ENCODE measurements at places on chromosomes 3 and 15. TPM values are rescaled to one million over a fixed set of nuclear protein-coding genes. Genes with fewer than 3 reads are reported as not detected.

Gene TRIM71
- not detected for total RNA-seq

Gene PIF1
- not detected for total RNA-seq

Gene ADIPOQ
- 188 TPM for total RNA-seq

Gene FOXL2
- total RNA-seq = not detected

Gene SATB1
- total RNA-seq = 36.1 TPM

Gene SNTN
- total RNA-seq = 1.0 TPM

Gene TF
- 0.26 TPM for total RNA-seq

Gene CPLX3
- not detected for total RNA-seq

Gene ERICH6
- 0.26 TPM for total RNA-seq

Gene SERINC4
- total RNA-seq = not detected

Gene HDAC11
- 13.8 TPM for total RNA-seq

Gene CCR3
- total RNA-seq = not detected

Gene GNAT1
- not detected for total RNA-seq

Gene PTPN9
- total RNA-seq = 9.9 TPM

Gene B3GNT5
- 5.6 TPM for total RNA-seq

Gene HOMER2
- total RNA-seq = 469 TPM

Gene HYAL1
- 20.4 TPM for total RNA-seq

Gene HTR3E
- total RNA-seq = not detected

Gene RPL29
- total RNA-seq = 792 TPM

Gene SLC15A2
- total RNA-seq = 2.3 TPM

Gene ZNF502
- total RNA-seq = 2.3 TPM

GRCh38 chr3:129576514-129577352 is 29.7 kb downstream of the PLXND1 start:
- DNase-seq = peak; percentile 45

GRCh38 chr15:70762469-70763119 is 764 bp downstream of the UACA start:
- DNase-seq = peak; percentile 53

- no peak for DNase-seq
Observed at GRCh38 chr15:51199541-51199940, 104.8 kb upstream of the TNFAIP8L3 start.

DNA sequence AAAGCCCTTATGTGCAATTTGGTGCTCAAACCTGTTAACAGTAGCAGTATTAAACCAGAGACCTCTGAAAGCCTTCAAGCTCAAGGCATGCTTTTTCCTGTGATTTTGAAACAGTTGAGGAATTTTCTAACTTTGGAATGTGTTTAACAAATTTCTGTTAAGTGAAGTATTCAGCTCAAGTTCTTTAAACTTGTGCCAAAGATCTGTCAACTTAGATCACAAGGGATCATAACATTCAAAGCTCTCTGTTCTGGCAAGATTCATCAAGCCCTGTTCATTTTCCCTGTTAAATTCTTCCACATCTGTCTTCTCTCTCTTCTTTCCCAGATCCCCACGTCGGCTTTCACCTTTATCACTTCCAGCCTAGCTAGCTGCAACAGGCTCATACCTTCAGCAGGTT is 28.8 kb upstream of the RYK start:
- DNase-seq = no peak

DNA sequence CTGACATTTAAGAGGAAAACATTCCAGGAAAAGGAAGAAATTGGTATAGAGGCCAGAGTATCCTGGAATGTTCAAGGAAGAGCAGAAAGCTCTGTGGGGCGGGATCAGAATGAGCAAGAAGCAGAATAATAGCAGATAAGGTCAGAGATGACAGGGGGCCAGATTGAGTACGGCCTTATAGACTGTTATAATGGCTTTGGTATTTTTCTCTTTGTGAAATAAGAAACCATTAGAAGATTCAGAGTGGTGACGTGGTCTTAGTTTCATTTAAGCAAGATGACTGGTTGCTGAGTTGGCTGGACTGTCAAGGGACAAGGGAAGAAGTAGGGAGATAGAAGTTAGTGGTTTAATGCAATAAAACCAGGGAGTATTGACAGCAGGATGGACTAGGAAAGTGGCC is 218.3 kb upstream of the SOX2 start:
- no peak for DNase-seq

DNA sequence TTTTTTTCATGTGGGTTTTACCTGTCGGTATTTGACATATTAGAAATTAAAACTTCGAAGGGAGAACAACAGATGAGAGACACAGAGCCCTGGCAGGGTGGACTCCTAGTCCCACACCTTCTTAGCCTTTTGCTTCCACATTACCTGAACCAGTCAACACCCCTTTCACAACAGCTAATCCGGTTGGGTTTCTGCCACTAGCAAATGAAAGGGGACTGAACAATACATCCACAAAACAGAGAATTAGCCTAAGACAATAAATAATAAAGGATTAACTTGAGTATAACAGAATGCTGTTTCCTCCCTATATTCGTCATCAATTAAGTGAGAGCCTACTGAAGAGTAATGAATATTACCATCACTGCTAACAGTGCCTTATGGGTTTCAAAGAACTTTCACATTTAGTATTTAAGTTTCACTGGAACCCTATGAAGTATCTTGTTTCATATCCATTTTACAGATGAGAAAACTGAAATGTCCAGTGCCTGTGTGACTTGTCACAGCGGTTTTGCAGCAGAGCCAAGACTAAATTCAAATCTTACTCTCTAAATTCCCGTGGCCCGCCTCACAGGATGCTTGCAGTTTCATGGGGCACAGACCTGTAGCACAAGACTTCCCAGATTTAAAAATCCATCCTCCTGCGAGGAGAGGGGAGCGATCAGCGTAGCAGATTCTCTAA is 1.0 kb upstream of the RAB8B start:
- no peak for DNase-seq

- no peak for DNase-seq
Observed at GRCh38 chr3:42694366-42694765, 8.2 kb downstream of the HHATL start.

DNA sequence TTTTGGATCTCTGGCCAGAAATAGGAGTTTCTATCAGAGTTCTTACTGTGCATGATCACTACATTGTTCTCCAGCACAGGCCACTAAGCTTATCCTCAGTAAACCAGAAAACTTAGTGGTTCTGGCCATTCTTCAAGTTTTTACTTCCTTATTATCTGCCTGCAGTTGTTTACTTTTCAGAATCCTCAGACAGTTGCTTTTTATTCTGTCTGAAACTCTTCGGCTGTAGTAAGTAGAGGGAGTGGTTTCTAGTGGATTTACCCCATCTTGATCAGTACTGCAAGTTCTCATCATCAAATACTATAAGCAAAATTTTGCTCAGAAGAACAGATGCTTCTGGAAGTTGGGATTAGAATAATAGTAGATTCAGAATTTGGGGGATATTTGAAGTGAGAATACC is 193.0 kb upstream of the RARB start:
- DNase-seq = no peak

- DNase-seq = no peak
Observed at GRCh38 chr3:89252016-89252415, 144.6 kb downstream of the EPHA3 start.

- DNase-seq = no peak
Observed at GRCh38 chr3:112776000-112776399, 70.7 kb downstream of the CD200R1L start.

- no peak for DNase-seq
Observed at GRCh38 chr3:110869736-110870135, 201.9 kb upstream of the NECTIN3 start.

- no peak for DNase-seq
Observed at GRCh38 chr3:61531528-61531927, 29.8 kb upstream of the PTPRG start.

GRCh38 chr3:37024092-37024491 is 30.8 kb downstream of the MLH1 start:
- no peak for DNase-seq

- DNase-seq = no peak
Observed at GRCh38 chr3:146249921-146250320, 984 bp downstream of the PLSCR4 start.

GRCh38 chr3:190575437-190576185 is 61.7 kb downstream of the IL1RAP start:
- no peak for DNase-seq

GRCh38 chr15:75064846-75065245 is 41.5 kb downstream of the PPCDC start:
- DNase-seq = no peak

- DNase-seq = peak; percentile 90
Observed at GRCh38 chr15:78006567-78007205, 70.8 kb downstream of the TBC1D2B start.

GRCh38 chr3:197555281-197556261 is at the start of gene BDH1:
TSS of gene BDH1 (minus strand) at chr3:197555968. CDS start at chr3:197546443, 9,525 bp downstream.
- peak; percentile 23 for DNase-seq

DNA sequence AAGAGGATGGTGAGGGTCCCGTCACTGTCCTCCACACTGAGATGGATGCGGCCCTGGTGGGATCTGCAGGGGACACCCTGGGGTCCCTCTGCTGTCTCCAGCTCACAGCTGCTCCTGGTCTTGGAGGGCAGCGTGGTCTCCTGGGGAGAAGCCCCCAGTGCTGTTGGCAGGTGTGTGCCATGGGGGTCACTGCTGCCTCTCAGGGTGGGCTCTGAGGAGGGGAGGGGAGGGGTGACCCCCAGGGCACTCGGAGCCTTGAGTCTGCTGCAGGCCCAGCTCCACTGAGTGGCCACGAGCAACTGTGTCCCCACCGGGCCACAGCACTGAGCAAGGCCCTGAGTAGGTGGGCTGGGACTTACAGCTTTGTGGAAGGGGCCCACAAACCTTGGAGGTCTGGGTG is 34.7 kb downstream of the KLHL25 start:
- DNase-seq = no peak

GRCh38 chr3:8492744-8493511 is 8.7 kb upstream of the LMCD1 start:
- no peak for DNase-seq

DNA sequence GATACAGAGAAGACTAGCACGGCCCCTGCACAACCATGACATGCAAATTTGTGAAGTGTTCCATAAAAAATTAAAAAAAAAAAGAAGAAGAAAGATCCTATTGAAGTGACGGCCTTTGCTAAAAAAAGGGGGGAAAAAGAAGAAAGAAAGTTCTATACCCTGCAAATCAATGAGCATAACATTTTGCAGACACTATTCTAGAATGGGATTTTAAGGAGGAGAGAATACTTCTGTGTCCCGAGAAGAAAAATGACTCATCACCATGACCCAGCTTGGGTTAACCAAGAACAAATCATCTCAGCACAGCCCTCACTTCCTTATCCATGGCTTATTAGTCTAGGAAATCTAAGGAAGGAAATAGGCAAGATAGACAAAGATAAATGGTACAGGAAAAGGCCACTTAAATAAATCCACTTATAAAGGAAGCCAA is 7.4 kb upstream of the SH3BP5 start:
- DNase-seq = no peak

GRCh38 chr15:59701880-59702279 is 12.8 kb upstream of the BNIP2 start:
- DNase-seq = no peak

DNA sequence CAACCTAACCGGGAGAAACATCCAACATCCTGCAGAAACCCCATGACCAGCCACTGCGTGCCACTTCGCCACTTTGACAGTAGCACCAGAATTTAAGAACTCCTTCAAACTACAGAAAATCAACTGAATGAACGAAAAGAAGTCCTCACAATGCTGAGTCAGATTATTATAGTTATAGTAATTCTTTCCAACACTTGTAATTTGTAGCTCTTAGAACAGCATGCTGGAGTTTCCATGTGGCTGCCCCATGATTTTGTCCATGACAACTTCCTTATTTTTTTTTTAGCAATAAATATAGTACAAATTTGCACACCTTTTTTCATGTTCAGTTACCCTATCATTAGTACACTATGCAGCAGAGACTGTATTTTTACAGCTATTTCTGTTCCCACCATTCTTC is 26.1 kb upstream of the SSR3 start:
- DNase-seq = no peak

DNA sequence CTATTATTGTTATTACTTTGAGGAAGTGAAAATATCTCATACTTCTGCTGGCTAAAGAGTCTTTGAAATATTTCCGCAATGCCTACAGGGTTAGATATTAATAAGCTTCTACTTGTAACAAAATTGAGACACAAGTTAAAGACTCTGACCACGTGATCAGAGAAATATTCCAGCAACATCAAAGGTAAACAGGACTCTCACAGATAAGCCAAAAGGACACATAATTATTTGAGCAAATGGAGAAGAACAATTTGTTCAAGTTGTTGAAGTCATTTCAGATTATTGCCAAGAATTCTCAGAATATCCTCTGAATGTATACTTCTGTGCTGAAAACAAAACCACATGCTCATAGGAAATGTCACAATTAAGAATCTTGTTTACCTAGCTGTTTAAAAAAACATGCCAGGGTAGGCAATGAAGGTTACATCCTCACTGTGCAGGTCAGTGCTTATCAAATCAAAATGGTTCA is 225.8 kb upstream of the ALCAM start:
- DNase-seq = no peak

DNA sequence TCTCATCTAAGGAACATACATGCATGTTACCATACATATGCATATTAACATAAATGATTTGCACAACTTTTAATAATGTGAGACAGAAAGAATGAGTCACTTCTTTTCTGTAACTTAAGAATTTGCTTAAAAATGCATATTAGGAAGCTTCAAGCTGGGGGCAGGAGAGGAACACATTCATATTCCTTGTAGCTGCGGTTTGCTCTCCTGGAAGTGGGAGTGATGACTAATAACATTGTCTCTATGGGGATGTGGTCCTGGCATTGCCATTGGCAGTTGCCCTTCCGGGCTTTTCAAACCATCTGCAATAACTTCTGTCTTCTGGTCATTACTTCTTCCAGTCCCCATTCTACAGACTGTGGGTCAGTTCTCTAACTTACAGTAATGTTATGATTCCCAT is 15.6 kb downstream of the CHST2 start:
- no peak for DNase-seq

DNA sequence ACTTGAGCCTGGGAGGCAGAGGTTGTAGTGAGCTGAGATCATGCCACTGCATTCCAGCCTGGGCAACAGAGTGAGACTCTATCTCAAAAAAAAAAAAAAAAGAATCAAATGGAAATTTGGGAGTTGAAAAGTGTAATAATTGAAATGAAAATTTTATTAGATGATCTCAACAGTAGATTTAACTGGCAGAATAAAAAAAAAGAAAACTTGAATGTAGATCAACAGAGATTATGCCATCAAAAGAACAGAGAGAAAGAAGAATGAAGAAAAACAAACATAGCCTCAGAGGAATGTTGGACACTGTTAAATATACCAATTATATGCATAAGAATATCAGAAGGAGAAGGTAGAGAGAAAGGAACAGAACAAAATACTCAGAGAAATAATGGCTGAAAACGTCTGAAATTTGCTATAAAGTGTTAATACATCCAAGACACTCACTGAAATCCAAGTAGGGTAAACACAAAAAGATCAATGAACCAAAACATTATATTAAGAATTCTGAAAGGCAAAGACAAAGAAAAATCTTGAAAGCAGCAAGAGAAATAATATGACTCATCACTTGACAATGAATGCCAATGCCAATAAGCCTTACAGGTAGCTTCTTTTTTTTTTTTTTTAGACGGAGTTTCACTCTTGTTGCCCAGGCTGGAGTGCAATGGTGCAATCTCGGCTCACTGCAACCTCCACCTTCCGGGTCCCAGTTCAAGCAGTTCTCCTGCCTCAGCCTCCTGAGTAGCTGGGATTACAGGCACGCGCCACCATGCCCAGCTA is 14.6 kb upstream of the ELP6 start:
- DNase-seq = no peak

GRCh38 chr3:56858331-56858730 is 56.6 kb upstream of the ARHGEF3 start:
- no peak for DNase-seq

GRCh38 chr3:46719735-46720271 is 2.1 kb upstream of the PRSS50 start:
- DNase-seq = no peak

- peak; percentile 37 for DNase-seq
Observed at GRCh38 chr15:60526127-60526616, 47.2 kb upstream of the ICE2 start.

Data from body of pancreas (tissue), 4 donors.